ENCODE measurements at places on chromosomes 4 and X.
A peak's percentile ranks its signal among the peaks of the same experiment; 100 is the strongest.

DNA sequence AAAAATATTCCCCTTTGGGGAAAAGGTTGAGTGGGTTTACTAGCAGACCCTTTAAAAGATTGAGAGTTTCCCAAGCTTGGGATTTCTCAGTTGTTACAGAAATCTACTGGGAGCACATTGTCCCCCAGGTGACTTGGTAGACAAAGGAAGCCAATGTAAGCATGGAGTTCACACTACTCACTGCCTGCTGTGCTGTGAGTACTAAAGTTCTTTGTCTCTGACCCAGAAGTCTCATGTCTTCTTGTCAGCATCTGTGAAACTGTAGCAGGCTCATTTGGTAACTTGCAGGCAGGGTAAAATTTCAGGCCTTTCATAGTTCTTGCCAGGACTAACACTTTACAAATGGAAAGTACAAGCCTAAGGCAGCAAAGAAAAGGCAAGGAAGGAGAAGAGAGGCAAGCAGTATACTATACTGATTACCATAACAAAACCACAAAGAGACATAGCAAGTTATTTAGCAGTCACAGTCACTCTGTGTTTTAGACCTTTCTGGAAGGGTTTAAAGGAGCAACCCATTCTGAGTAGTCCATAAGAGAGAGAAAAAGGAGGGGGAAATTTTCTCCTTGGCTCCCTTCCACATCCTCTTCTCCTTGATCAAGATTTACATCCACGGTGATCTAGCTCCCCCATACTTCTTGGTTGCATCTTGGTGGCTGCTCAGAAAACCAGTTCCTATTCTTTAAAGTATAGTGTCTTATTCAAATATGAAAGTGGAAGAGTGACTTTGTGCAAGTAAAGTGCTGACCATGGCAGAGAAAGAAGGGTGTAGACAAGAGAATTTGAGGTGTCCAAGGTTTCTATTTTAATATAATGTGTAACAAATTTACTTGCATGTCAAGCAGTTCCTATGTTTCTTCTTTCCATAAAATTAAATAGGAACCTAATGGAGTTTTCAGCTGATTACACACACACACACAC lies 160.0 kb upstream of the PDE5A start:
- DNase-seq: no peak

GRCh38 chr4:183860731-183861130 lies 44.4 kb upstream of the STOX2 start:
- DNase-seq: no peak

- no peak for DNase-seq
Observed at GRCh38 chr4:3288571-3289094, 4.2 kb upstream of the RGS12 start.

GRCh38 chr4:72144241-72144640 lies 112.4 kb downstream of the NPFFR2 start:
- no peak for DNase-seq

DNA sequence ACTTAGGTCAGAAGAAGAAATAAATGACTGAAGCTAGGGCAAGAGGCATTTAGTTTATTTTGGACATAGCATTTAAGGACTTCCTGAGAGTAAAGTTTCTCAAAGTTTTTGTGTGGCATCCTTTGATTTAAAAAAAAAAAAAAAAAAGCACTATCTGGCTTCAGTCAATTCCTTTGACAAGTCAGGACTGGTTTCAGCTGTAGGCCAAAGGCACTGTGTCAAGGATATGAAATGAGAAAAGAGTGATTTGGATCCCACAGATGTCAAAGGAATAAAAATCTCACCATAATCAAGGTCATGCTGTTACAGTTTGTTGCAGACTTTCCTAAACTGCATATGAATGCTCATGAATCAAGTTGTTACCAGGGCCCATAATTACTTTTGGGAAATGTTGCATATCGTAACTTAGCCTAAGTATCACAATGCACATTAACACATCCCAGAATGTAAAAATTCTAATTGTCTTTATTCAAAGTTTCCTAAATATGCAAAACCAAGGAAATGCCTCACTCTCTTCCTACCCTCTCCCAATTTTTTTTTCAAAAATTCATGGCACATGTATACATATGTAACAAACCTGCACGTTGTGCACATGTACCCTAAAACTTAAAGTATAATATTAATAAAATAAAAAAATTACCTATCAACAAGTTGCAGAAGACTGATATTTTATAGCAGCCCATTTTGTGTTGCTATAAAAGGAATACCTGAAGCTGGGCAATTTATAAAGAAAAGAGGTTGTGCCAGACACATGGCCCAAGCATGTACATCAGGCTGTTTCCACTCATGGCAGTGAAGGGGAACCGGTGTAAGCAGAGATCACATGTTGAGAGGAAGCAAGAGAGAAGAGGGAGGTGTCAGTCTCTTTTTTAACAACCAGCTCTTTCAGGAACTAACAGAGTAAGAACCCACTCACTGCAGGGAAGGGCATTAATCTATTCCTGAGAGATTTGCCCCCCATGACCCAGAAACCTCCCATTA lies 33.7 kb upstream of the ADAMTS3 start:
- no peak for DNase-seq

- DNase-seq: no peak
Observed at GRCh38 chr4:3607690-3608552, 75.7 kb upstream of the LRPAP1 start.

- DNase-seq: peak; percentile 63
Observed at GRCh38 chr4:185238215-185238681, 28.9 kb downstream of the SNX25 start.

DNA sequence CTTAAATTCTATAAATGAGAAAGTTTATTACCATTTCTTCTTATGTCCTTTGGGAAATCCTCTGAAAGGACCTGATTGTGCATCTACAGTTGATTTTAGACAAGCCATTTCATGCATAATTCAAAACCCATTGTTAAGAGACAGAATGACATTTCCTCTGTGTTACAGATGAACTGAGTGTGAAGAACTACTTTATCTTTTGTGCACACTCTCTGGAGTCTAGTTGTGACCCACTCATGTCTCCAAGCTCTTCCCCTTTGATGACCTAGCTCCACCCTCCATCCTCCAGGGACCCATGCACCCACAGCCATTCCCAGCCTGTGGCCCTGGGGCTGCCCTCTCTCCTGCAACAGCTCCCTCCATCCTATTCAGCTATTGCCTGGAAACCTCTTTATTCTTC lies 57.5 kb upstream of the BMPR1B start:
- DNase-seq: no peak
